ENCODE measurements at places on chromosomes 5 and 9. TPM values are rescaled to one million over a fixed set of nuclear protein-coding genes. Genes with fewer than 3 reads are reported as not detected.

- peak; percentile 29 for DNase-seq
Measured at GRCh38 chr9:124863371-124863871, 1.5 kb downstream of the ARPC5L start.

- peak; percentile 48 for DNase-seq
Measured at GRCh38 chr9:88660611-88661010, 125.6 kb downstream of the NXNL2 start.

- no peak for DNase-seq
Measured at GRCh38 chr5:78755822-78756429, 107.4 kb upstream of the LHFPL2 start.

DNA sequence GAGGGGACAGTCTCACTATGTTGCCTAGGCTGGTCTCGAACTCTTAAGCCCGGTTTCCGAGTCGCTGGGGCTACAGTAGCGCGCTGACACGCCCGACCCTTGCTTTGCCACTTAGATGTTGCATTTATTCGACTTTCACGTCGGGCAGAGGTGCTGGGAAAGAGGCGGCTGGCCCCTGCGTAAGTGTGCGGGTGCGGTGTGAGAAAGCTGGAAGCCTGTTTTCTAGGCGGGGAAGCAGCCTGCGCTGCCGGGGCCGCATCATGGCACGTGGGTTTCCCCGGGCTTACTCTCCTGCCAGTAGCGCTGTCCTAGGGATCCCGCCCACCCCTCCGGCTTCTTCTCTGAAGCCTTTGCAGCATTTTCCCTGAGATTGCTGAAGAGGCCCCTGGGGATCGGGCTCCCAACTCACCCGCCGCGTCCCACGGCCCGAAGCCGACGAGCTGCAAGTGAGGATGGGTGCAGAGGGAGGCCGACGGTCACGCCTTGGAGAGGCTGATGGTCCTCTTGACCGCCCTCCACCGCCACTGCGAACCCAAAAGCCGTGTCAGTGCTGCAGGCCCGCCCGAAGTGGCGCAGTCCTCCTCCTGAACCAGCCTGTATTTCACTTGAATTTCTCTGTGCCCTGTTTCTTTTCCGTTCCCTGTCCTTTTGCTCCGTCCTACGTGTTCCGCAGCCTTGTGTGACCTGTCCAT, 5.8 kb upstream of the TRIM41 start:
- peak; percentile 78 for DNase-seq

Gene PDGFRB
- 9.4 TPM for total RNA-seq
